ENCODE measurements at places on chromosomes 1 and 21. TPM values are rescaled to one million over a fixed set of nuclear protein-coding genes. Genes with fewer than 3 reads are reported as not detected.
A peak's percentile ranks its signal among the peaks of the same experiment; 100 is the strongest.

- no peak for DNase-seq
- no peaks in the 10 kb centered on the region for H3K36me3 ChIP-seq
- H3K4me3 ChIP-seq, result no peak overlapping the region
- no peaks in the 10 kb centered on the region for H3K27me3 ChIP-seq
- H3K4me1 ChIP-seq, result no peaks in the 10 kb centered on the region
Measured at GRCh38 chr1:199352351-199352750, 675.2 kb upstream of the NR5A2 start.

The FAM177B gene
- total RNA-seq, result not detected

The TPTE gene
- not detected for total RNA-seq

The SYTL1 gene
- total RNA-seq, result 75.9 TPM

GRCh38 chr1:207831517-207832327 lies 79.2 kb downstream of the CD34 start:
- no peak overlapping the region for H3K27ac ChIP-seq
- 0 out of 2 replicates have a peak, but pooled peaks cover 2% of the 10 kb centered on the region for H3K4me1 ChIP-seq
- no peak for DNase-seq
- H3K4me3 ChIP-seq, result no peak overlapping the region

The RHBG gene
- total RNA-seq, result 5.7 TPM

DNA sequence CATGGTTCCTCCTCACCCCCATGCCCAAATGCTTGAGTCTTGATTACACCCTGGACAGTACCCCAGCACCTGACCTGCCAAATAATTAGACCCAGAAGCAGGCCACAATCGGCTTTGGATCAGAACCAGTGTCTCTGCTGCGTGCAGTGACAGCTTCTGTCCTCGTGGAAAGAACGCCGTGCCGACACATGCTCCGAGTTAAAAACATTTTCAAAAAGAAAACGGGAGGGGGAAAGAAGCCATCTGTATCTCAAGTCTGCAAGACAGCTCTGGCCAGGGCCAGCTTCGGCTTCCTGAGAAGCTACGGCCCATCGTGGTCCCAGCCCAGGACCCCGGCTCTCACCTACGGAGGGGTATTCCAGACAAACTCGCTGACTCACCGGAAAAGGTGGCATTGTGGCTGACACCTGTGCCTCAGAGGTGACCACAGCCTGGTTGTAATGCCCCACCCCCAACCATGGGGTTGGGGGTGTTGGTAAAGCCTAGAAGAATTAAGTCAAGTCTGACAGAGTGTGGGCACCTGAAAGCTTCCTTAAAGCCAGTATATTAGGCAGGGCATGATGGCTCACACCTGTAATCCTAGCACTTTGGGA lies 25.8 kb downstream of the SSBP3 start:
- no peaks in the 10 kb centered on the region for H3K36me3 ChIP-seq
- H3K27me3 ChIP-seq, result no peaks in the 10 kb centered on the region
- H3K4me1 ChIP-seq, result peaks cover 19% of the 10 kb centered on the region
- H3K4me3 ChIP-seq, result no peak overlapping the region
- no peak overlapping the region for H3K27ac ChIP-seq

- peak overlapping the region; percentile 89 for H3K27ac ChIP-seq
- H3K36me3 ChIP-seq, result no peaks in the 10 kb centered on the region
- H3K4me3 ChIP-seq, result peak overlapping the region; percentile 66
Measured at GRCh38 chr1:149936992-149937705, 470 bp upstream of the MTMR11 start.

DNA sequence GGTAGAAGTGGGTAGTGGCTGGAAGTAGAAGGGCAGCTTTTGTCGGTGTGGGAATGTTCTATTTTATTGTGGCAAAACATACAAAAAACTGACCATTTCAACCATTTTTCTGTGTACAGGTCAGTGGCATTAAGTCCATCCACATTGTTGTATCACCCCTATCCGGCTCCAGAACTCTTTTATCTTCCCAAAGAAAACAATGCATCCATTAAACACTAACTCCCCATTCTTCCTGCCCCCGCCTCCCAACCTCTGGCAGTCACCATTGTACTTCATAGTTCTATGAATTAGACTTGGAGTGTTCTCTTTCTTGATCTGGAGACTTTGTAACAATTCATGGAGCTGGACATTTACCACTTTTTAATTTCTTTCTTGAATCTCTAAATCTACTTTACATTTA lies 55.7 kb downstream of the DEGS1 start:
- peaks cover 2% of the 10 kb centered on the region for H3K36me3 ChIP-seq
- DNase-seq, result no peak
- no peaks in the 10 kb centered on the region for H3K4me1 ChIP-seq
- no peak overlapping the region for H3K4me3 ChIP-seq
- no peak overlapping the region for H3K27ac ChIP-seq
- H3K27me3 ChIP-seq, result no peaks in the 10 kb centered on the region

DNA sequence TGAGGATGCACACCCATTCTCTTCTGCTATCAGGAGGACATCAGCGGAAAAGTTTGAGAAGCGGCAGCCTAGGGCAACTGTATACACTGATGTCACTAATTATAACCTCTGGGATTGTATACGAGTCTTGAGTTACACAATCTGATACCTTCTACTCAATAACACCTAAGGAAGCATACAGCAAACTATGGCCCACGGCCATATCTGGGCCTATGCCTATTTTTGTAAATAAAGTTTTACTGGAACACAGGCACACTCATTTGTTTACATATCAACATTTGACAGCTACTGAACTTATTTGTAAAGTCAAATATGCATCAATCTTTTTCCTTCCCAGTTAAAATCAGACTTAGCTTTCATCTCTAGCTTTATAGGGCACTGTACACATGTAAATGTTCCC lies 187.2 kb downstream of the ZSCAN20 start:
- no peaks in the 10 kb centered on the region for H3K36me3 ChIP-seq
- no peaks in the 10 kb centered on the region for H3K4me1 ChIP-seq
- no peak overlapping the region for H3K4me3 ChIP-seq
- H3K27me3 ChIP-seq, result peaks cover 23% of the 10 kb centered on the region
- DNase-seq, result no peak

DNA sequence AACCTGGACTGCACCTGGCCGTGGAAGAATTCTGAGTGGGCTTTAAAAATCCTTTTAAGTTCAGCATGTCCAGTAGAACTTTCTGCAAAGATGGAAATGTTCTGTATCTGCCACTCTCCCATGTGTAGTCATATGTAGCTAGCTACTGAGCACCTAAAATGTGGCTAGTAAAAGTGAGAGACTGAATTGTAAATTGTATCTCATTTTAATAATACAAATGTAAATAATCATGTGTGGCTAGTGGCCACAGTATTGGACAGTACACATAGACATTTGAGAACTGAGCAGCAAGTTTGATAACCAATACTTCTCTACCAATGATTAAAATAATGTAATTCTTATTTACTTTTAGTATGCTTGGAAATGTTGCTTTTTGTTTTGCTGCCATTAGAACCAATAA lies 57.3 kb downstream of the PHACTR4 start:
- H3K36me3 ChIP-seq, result no peaks in the 10 kb centered on the region
- no peak overlapping the region for H3K27ac ChIP-seq
- no peak overlapping the region for H3K4me3 ChIP-seq
- H3K4me1 ChIP-seq, result peaks cover 8% of the 10 kb centered on the region
- no peaks in the 10 kb centered on the region for H3K27me3 ChIP-seq

The RUNX3 gene
- 22.6 TPM for total RNA-seq

- no peaks in the 10 kb centered on the region for H3K36me3 ChIP-seq
- DNase-seq, result no peak
- H3K27me3 ChIP-seq, result peaks cover 10% of the 10 kb centered on the region
- H3K27ac ChIP-seq, result no peak overlapping the region
Measured at GRCh38 chr1:30192969-30193630, 530.3 kb downstream of the MATN1 start.

The PBX1 gene
- 29.6 TPM for total RNA-seq

DNA sequence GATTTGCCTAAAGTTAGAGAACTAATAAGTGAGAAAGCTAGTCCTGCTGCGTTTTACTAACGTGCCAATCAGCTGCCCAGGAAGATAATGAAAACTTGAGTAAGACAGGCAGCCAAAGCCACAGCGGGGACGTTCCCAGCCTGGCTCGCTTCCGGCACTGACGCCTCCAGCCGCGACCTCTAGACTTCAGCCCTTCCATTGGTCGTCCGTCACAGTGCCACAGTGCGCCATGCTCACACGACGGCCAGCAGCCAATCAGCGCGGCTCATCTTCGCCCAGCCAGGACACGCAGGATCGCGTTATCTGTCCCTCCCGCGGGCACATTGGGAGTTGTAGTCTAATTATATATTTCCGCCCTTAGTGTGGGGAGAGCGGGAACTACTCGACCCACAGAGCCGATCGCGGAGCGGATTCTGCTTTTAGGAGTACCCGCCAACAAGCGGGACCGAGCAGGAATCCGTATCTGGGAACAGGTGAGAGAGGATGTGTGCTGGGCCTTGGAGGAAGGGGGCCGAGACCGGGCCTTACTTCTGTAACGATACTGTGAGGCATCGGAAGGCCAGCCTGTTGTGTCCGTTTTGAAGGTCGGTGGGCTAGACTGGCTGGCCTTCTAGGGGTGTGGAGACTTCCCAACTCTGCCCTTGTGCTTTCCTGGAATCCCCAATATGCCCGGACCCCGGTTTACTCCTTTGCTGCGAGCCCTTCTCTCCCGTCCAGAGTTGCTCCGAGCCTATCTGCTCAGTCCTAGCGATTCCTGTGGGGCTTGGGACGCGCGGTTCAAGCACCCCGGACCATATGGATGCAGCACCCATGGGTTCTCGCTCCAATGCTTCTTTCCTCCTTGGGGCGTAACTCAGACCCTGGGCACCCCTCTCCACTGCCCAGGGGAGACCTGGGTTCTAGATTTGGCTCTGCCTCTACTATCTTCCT lies at the start of gene FDPS:
Gene FDPS (plus strand): TSS at position 374 of the 930 bp plus-strand sequence. CDS start 924 bp downstream, outside the sequence.
- no peaks in the 10 kb centered on the region for H3K27me3 ChIP-seq
- H3K36me3 ChIP-seq, result no peaks in the 10 kb centered on the region
- peak within 1 kb of the TSS; percentile 99 for H3K4me3 ChIP-seq
- H3K27ac ChIP-seq, result peak within 1 kb of the TSS; percentile 88
- peaks cover 26% of the 10 kb centered on the region for H3K4me1 ChIP-seq
- peak; percentile 96 for DNase-seq

DNA sequence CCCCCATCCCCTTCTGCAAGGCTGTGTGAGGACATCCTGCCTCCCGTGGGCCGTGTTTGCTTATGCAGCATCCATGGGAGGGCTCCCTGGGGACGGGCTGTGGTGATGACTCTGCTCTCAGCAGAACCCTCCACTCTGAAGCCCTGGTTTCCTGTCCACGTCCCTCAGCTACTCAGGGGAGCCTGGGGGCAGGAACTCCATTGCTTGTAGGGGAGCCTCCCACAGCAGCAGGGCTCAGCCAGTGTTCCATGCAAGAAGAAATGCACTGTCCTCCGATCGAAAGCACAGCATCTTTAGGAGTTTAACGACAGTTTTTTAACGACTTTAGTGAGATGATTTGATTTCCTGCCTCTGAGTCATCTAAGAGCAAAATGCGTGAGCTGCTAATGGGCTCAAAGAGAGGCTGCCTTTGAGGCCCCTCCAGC lies 8.3 kb upstream of the KCNAB2 start:
- no peak overlapping the region for H3K27ac ChIP-seq
- no peak for DNase-seq
- no peaks in the 10 kb centered on the region for H3K4me1 ChIP-seq
- no peaks in the 10 kb centered on the region for H3K36me3 ChIP-seq

The PCSK9 gene
- total RNA-seq, result 39.6 TPM

- no peaks in the 10 kb centered on the region for H3K36me3 ChIP-seq
- H3K4me1 ChIP-seq, result no peaks in the 10 kb centered on the region
- no peak overlapping the region for H3K27ac ChIP-seq
- H3K4me3 ChIP-seq, result no peak overlapping the region
- DNase-seq, result no peak
Measured at GRCh38 chr1:107532318-107532717, 391.5 kb downstream of the NTNG1 start.

- H3K27ac ChIP-seq, result no peak overlapping the region
- no peaks in the 10 kb centered on the region for H3K4me1 ChIP-seq
- H3K27me3 ChIP-seq, result no peaks in the 10 kb centered on the region
- no peak overlapping the region for H3K4me3 ChIP-seq
- no peak for DNase-seq
- no peaks in the 10 kb centered on the region for H3K36me3 ChIP-seq
Measured at GRCh38 chr1:171048014-171048413, 42.7 kb upstream of the FMO3 start.

The SLC25A34 gene
- total RNA-seq, result 0.59 TPM

The CFAP298 gene
- total RNA-seq, result 58.2 TPM

DNA sequence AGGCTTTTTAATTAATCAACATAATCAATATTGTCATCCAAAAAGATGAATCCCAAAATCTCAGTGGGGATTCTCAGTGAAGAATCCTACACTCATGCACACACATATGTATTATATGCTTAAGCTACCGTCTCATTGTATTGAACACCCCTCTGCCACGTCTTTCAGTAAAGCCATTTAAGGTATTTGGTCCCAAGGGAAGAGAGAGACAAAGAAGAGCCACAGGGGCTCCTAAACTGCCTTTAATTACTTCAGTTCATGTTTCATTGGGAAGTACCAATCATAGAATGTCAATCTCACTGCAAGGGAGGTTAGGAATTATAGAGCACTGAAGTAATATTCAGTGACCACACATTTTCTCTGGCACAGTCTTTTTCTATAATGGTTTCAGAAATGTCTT lies 388.6 kb upstream of the NEGR1 start:
- no peak overlapping the region for H3K27ac ChIP-seq
- no peak for DNase-seq
- H3K36me3 ChIP-seq, result no peaks in the 10 kb centered on the region
- H3K27me3 ChIP-seq, result no peaks in the 10 kb centered on the region
- H3K4me3 ChIP-seq, result no peak overlapping the region

- DNase-seq, result no peak
- H3K4me1 ChIP-seq, result peaks cover 8% of the 10 kb centered on the region
- H3K27ac ChIP-seq, result peak overlapping the region; percentile 78
- H3K27me3 ChIP-seq, result no peaks in the 10 kb centered on the region
- peak overlapping the region; percentile 94 for H3K4me3 ChIP-seq
- no peaks in the 10 kb centered on the region for H3K36me3 ChIP-seq
Measured at GRCh38 chr1:21175670-21176581, 771 bp downstream of the EIF4G3 start.

The CFAP107 gene
- not detected for total RNA-seq

The GRHL3 gene
- total RNA-seq, result 1.0 TPM

DNA sequence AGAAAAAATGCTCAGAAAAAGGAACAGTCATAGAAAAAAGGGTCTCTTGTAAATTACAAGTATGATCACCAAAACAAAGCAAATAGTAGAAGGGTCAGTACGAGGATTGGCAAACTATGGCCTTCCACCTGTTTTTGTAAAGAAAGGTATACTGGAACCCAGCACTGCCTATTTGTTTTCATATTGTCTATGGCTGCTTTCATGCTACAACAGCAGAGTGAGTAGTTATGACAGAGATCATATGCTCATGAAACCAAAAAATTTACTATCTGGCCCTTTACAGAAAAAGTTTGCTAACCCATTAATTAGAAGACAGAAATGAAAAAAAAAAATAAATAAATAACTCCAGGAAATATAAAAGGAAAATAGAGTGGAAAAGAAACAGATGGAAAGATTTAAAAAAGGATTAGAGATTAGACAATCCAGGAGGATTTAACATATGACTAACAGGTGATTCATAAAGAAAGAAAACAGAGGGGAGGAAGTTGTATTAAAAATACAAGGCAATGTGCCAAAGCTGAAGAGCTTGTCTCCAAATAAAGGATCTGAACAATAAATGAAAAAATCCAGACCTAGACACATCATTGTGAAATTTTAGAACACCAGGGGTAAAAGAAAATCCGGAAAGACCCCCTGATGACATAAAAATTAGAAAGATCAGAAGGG lies 108.5 kb upstream of the SERTAD4 start:
- H3K4me1 ChIP-seq, result no peaks in the 10 kb centered on the region
- H3K27ac ChIP-seq, result no peak overlapping the region
- no peaks in the 10 kb centered on the region for H3K36me3 ChIP-seq
- H3K4me3 ChIP-seq, result no peak overlapping the region
- DNase-seq, result no peak

- H3K36me3 ChIP-seq, result peaks cover 35% of the 10 kb centered on the region
- H3K27ac ChIP-seq, result no peak overlapping the region
- H3K4me1 ChIP-seq, result no peaks in the 10 kb centered on the region
- DNase-seq, result no peak
- H3K4me3 ChIP-seq, result no peak overlapping the region
Measured at GRCh38 chr1:169860750-169861149, 32.9 kb downstream of the SCYL3 start.

All from HCT116 (cell line).